SJSA1 (cell line): ENCODE measurements at places on chromosomes 4 and X. TPM values are rescaled to one million over a fixed set of nuclear protein-coding genes. Genes with fewer than 3 reads are reported as not detected.

DNA sequence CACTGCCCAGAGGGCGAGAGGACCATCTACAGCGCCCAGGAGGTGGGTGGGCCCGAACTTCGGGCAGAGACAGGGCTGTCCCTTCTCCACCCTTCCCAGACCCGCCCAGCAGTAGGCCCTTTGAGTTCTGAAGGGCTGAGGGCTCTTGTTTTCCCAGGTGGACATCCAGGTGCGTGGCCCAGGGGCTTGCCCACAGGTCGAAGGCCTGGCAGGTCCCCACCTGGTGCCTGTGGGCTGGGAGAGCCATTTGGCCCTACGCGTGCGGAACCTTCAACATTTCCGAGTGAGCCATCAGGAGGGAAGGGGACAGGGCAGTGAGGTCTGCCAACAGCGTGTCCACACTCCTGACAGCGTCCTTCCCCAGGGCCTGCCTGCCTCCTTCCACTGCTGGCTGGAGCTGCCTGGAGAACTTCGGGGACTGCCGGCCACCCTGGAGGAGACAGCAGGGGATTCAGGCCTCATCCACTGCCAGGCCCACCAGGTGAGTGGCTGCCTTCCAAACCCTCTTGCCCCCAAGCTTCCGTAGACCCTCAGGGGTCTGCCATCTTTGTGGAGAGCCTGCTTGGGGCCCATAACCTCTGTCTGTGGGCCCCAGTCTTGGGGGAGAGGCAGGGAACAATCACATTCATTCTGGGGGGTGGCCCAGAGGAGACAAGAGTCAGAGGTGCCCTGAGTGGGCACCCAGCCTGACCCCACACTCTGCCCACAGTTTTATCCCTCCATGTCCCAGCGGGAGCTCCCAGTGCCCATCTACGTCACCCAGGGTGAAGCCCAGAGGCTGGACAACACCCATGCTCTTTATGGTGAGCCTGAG is 6.8 kb downstream of the PLXNB3 start:
- no peak for DNase-seq

DNA sequence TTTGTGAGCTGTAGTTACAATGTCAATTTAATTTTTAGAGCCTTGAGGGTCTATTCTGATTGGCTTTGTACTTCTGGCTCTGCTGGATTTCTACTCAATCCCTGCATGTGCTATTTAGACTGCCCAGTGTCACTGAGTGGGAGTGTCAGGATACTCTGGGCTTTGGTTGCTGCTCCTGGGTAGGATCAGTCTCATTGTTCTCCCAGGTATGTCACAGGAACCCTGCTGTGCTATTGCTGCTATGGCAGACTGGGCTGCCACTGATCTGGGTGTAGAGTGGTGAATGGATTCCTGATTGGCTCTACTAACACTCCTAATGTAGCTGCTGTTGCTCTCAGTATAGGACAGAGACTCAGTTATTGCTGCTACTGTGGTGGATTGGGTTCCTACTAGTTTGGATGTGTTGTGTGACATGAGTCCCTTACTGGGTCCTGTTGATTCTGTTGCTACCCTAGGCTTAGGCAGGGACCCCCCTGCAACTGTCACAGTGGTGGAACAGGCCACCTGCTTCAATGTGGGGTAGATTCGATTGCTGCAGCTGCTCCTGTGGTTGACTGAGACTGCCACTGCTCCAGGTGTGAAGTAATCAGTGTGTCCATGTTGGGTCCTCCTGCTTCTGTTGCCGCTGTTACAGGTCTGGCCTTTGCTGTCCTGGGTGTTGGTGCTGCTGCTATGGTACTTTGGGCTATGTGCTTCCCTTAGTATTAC is 707.8 kb upstream of the AMOT start:
- DNase-seq, result no peak

Gene MAGEA8
- not detected in 2 replicates for total RNA-seq

- peak; percentile 8 for DNase-seq
Observed at GRCh38 chrX:76253432-76253831, 80.6 kb downstream of the PBDC1 start.

Gene CT45A3
- total RNA-seq, result not detected in 2 replicates

GRCh38 chr4:25838526-25838925 is 24.3 kb downstream of the SEL1L3 start:
- DNase-seq, result no peak

DNA sequence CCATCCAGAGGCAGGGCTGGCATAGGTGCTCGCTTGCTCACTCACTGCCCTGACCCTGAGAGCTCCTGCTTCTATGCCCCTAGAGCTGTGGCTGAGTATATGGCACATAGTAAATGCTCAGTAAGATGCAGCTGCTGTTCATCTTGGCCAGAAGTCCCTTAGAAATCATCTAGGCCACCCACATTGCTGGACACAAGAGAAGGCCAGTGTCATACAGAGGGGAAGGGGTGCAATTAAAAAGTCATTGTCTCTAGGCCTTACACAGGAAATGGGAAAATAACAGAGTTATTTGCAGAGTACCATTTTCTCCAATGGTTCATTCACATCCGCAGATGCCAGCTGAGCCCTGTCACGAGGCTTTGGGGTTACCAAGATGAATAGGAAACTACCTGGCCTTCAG is 88.8 kb downstream of the MAMLD1 start:
- DNase-seq, result peak; percentile 54

Gene MCF2
- 0.21 TPM in 1 of 2 replicates, not detected in the other for total RNA-seq

Gene TEC
- total RNA-seq, result 0.05 and 0.25 TPM in 2 replicates

Gene ADGRG4
- total RNA-seq, result not detected in 2 replicates

- no peak for DNase-seq
Observed at GRCh38 chr4:122552898-122553297, 68.0 kb downstream of the IL21 start.
